ENCODE measurements at places on chromosomes 2 and 18.

GRCh38 chr18:13597068-13597467, 129.3 kb downstream of the FAM210A start:
- no peak for DNase-seq

DNA sequence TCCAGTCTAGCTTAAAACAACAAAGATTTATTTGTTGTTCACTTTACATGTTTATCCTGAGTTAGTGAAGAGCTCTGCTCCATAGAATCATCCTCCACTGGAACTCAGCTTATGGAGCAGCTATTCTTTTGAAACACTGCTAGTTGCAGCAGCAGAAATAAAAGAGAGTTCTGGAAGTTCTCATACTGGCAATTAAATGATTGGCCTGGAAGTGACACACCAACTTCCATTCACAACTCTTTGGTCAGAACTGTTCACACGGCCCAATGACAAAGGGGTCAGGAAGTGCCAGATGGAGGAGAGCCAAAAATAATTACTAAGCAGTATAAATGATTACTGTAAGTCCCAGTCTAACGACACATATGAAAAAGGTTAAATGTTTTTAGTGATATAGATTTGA, 39.1 kb downstream of the FBXO11 start:
- no peak for DNase-seq

DNA sequence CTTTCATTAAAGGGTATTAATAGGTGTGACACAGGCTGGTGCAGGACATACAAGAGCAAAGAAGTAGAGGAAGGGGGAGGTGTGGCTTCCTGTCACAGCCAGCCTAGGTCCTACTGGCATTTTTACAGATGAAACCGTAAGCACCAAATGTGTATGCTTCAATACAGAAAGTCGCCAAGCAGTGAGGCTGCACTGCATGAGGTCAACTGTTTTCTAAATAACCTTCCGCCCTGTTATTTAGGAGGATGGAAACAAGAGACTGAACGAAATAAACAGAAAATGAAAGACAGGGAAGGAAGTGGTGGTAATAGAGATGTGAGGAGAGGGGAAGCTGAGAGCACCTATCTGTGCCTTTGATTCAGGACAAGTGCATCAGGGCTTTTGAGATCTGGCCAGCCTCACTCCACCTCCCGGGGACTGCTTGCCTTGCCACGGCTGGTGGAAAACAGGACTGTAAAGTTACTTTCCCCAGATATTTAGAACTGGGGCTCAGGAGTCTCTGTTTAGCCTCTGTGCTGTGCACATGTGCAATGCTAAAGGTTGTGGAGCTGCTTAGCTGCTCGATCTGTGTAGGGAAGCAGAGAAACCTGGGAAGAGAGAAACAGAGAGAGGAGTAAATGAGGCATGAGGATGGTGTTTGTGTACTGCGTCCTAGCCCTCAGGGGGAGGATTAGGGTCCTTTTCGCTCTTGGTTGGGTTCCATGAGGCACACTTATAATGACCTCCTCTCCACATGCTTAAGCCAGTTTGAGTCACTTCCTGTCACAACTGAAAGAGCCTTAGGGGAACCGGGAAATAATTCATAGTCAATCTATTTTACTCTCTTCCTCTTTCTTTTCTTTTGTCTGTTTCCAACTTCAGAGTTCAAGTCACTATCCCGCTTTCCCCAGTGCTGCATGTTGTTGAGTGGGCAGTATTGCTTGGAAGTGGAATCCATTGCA, 62.3 kb upstream of the BOD1L2 start:
- DNase-seq: no peak

GRCh38 chr2:203706403-203706802, at the start of gene CD28:
Gene CD28 (plus strand): TSS chr2:203706639. CDS start chr2:203706697, 58 bp downstream.
- peak; percentile 90 for DNase-seq

DNA sequence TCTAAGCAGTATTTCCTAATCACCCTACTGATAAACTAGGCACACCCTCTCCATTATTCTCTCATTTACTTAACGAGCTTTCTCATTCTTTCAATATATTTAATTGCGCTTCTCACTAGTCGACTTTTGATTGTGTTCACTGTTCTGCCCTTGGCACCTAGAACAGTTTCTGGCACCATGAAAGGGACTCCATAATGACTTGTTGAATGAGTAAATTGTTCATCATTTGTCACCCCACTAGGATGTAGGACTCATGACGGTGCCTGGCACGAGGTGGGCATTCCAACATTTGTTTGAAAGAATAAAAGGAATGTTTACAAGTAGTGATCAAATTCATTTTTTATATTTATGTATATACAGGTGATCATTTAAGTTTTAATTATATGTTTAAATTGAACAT, 123.7 kb downstream of the DIS3L2 start:
- DNase-seq: no peak

- no peak for DNase-seq
Measured at GRCh38 chr2:10286216-10287037, 16.3 kb upstream of the HPCAL1 start.

GRCh38 chr2:47050021-47050760, 104.9 kb downstream of the STPG4 start:
- no peak for DNase-seq

GRCh38 chr2:120079647-120080046, 66.8 kb downstream of the EPB41L5 start:
- DNase-seq: no peak

- DNase-seq: no peak
Measured at GRCh38 chr2:95289253-95289652, 7.9 kb upstream of the KCNIP3 start.

GRCh38 chr2:43136876-43137275, 89.5 kb downstream of the ZFP36L2 start:
- DNase-seq: peak; percentile 91

DNA sequence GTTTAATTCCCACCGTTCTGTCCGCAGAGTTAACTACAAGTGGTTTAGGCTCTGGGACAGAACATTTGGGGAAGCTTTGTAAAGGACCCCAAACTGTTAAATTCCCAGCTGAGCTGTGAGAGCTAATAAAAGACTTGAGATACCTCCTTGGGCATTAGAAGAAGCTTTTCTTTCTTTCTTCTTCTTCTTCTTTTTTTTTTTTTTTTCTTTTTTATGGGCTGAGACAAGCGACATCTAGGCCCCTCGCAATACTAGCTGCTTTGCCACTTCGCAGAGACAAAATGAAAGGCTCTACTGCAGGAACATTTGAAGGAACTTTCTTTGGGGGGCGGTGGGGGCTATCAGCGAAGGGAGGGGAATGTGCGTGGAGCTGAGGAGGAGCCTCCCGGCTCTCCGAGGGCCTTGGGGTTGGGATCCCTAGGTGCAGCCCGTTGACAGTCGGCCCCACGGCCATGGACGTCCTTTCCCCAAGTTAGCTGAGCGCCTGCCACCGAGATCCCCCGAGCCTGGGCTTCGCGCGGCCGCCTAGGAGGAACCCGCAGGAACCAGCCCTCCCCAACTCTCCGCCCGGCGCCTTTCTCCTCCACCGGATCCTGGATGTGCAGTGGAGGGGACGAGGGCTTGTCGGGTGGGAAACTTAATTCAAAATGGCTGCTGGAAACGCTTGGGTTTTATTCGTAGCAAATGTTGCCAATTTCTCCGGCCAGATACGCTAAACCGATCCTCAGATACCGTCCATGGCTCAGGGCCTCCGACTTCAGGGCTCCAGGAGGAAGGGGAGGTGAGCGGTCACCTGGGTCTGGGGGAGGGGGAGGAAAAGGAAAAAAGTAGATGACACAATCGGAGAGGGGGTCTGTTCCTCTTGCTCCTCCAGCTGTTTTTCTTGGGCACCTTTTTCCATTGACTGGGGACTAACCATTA, 4.2 kb downstream of the MEIS1 start:
- no peak for DNase-seq

DNA sequence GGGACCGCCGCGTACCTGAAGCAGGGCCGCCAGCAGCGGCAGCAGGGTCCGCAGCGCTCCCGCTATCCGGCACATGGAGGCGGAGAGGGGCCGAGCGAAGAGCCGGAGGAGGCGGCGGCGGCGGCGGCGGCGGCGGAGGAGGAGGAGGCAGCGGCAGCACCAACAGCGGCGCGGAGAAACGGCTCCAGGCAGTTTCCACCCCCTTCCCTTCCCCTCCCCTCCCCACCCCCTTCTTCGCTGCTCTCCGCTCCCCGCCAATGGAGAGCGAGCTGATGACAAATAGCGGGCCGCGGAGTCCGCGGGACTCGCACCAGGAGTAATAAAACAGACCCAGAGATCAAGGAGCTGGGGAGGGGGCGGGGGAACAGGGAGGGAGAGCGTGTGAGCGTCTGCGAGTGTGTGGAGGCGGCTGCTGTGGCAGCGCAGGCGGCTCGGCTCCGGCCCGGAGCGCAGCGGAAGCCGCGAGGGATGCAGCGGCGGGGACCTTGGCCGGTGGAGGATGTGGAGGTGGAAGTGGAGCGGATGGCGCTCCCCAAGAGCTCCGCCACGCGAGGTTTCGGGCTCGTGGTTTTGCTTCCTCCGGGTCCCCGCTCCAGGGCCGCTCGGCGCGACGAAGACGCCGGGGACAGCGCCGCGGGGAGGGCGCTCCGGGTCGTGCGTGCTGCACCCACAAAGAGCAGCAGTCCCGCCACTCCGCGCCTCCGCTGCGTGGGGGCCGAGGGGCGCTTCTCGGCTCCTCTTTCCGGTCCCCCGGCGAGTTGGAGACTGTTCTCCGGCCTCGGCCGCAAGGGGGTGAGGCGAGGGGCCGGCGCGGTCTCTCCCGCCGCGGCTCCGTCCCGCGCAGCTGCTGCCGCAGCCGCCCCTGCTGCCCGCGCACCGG, at the start of gene CDH2:
Gene CDH2, minus strand, starts transcription at position 183 of the 880 bp plus-strand sequence. Its CDS starts 108 bp downstream, at position 75.
- DNase-seq: no peak

DNA sequence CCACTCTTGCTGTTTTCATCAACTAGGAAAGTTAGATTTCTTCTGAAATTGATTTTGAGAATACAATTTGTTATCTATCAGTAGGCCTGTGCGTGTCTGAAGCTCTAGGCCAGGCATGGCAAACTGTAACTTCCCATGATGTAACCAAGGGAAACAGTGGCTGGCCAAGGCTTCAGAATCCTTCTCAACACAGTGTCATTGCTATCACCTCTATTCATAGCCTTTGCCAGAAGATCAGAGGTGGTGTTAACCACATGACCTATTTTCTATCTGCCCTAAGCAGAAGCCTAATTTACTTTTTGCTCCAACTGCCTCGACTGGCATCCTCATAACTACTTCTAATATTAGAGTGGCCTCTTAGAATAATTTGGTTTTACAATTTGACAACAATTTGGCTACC, 2.5 kb downstream of the ITGB6 start:
- no peak for DNase-seq

- DNase-seq: no peak
Measured at GRCh38 chr2:134122610-134123009, 131.3 kb upstream of the MGAT5 start.

DNA sequence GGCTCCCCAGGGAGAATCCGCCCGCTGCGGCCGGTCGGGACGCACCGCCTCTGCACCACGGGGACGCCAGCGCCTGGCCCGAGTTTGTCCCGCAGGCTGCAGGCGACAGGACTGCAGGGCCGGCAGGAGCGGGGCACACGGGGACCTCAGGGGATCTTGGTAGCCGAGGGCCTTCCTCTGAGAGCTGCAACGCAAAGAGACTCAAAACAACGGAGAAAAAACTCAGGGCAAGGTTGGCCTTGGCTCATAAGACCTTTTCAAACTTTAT, 79.7 kb downstream of the ARHGEF4 start:
- DNase-seq: no peak

- DNase-seq: no peak
Measured at GRCh38 chr2:178279142-178279541, 84.8 kb downstream of the OSBPL6 start.

GRCh38 chr2:177633910-177634294, 241.3 kb downstream of the AGPS start:
- no peak for DNase-seq

- no peak for DNase-seq
Measured at GRCh38 chr2:120653046-120653445, 82.6 kb upstream of the GLI2 start.

DNA sequence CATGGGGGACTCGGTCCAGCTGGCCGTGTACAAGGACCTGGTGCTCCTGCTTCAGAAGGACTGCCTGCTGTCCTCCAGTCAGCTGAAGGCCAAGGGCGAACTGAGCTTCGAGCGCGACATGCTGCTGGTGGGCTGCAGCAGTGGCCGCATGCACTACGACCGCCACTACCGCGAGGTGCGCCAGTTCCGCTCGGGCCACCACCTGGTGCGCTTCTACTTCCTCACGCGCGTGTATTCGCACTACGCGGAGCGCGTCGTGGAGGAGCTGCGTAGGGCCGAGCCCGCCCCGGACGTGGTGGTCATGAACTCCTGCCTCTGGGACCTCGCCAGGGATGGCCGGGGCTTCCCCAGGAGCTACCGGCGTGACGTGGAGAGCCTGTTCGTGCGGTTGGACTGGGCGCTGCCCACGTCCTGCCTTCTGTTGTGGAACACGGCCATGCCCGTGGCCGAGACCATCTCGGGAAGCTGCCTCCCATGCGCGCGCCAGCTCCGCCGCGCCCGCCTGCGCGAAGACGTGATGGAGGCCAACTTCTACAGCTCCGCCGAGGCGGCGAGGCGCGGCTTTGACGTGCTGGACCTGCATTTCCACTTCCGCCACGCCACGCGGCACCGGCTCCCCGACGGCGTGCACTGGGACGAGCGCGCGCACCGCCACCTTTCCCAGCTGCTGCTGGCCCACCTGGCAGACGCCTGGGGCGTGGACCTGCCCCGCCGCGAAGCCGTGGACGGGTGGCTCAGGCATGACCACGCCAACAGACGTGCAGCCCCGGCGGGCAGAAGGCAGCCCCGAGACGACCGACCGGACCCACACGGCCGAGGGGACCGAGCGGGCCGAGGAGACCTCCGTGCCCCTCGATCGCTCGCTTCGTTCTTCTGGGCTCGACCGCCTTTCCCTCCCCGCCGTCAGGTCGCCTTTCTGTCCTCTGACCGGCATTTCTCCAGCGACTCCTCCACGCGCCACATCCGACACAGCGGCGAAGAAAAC, 293.9 kb upstream of the ERBB4 start:
- DNase-seq: no peak

DNA sequence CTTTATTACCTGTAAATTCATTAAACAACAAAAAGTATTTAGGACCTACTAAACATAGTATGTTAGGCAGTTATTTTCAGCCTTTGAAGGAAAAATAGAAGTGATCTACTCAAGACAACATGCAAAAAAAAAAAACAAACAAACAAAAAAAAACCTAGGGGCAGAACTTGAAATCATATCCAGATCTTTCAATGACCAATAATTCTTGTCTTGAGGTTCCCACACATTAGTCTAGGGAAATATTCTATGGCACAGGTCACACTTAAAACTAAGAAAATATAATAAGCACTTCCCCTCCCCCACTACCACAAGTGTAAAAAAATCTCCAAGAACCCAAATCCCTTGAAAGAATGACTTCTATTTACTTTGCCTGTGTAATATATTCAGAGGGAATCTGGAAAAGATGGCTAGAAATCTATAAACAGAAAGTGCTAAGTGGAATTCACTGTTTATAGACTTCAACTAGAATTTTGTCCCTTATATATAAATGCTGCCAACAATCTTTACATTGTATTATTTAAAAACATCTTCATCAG, 3.5 kb downstream of the PELI1 start:
- DNase-seq: no peak

DNA sequence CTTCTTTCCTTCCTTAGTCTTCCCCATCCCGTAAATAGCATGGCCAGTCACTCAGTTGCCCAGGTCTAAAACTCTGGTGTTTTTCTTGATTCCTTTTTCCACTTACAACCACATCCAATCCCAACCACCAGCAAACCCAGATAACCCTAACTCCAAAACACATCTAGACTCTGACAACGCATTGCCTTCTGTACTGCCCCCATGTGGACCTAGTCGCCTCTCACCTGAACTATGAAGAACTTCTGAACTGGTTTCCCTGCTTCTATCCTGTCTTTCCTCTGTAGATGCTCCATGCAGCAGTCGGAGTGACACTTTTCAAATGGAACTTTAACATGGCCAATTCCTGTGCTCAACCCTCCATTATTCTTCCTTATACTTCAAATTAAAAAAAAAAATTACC, 26.5 kb downstream of the ST6GAL2 start:
- DNase-seq: no peak
